ENCODE measurements at places on chromosomes 11 and 22.
A peak's percentile ranks its signal among the peaks of the same experiment; 100 is the strongest.

GRCh38 chr22:35375031-35375430 is 5.9 kb upstream of the HMOX1 start:
- DNase-seq = no peak

- no peak for DNase-seq
Measured at GRCh38 chr11:61783717-61784505, 8.5 kb downstream of the TMEM258 start.

- DNase-seq = no peak
Measured at GRCh38 chr11:83427501-83427900, 141.3 kb upstream of the CCDC90B start.

- DNase-seq = no peak
Measured at GRCh38 chr11:19073454-19074415, 13.2 kb upstream of the MRGPRX2 start.

GRCh38 chr22:23431337-23432072 is 148.6 kb downstream of the IGLL1 start:
- DNase-seq = no peak

DNA sequence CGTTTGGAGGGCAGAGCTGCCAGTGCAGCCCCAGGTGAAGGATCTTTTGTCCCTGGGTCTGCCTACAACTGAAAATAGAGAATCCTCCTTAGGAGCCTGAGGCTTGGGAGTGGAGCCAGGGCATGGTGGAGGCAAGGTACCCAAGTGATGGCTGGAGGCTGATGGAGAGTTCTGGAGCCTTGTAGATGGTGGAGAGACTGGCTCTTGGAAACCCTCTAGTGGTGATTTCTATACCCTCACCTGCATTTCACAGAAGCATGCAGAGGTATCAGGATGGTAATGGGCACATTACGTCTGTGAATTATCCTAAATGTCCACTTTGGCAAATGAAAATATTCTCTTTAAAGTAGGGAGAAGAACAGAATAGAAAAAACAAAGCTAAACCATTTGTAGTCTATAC is 44.4 kb downstream of the INSC start:
- no peak for DNase-seq

DNA sequence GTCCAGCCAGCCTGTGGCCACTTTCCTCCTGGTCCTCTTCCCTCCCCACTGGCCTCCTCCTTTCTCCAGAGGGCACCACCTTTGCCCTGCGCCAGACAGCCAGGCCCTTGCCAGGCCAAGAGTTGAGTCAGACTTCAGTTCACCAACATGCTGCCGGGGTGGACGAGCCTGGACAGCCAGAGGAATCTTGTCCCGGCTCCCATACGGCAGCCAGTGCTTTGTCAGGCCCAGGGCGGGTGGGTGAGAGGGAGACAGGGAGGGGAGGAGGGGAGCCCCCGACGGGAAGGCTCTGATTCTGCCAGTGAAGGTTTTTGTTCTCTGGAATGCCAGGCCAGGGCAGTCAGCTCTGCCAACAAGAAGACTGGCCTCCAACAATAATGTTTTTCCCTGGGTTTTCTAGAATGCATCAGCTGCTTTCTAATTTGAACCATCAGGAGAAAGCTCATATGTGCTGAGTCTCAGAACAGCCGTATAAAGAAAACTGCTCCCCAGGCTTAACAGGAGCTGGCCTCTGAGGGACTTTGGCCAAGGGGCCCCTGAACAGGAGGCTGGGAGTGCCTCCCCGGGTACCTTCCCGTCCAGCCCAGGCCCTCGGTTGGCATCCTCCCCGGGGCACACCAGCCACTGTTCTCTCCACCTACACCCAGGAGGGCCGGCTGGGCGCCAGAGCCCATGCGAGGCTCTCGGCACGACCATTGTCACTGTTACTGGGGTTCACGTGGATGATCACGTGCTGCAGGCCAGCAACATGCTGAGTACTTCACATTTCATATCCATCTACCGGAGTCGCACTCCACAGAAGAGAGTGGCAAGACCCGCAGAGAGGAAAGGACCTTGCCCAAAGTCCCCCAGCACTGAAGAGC is 28.6 kb downstream of the LIF start:
- no peak for DNase-seq

DNA sequence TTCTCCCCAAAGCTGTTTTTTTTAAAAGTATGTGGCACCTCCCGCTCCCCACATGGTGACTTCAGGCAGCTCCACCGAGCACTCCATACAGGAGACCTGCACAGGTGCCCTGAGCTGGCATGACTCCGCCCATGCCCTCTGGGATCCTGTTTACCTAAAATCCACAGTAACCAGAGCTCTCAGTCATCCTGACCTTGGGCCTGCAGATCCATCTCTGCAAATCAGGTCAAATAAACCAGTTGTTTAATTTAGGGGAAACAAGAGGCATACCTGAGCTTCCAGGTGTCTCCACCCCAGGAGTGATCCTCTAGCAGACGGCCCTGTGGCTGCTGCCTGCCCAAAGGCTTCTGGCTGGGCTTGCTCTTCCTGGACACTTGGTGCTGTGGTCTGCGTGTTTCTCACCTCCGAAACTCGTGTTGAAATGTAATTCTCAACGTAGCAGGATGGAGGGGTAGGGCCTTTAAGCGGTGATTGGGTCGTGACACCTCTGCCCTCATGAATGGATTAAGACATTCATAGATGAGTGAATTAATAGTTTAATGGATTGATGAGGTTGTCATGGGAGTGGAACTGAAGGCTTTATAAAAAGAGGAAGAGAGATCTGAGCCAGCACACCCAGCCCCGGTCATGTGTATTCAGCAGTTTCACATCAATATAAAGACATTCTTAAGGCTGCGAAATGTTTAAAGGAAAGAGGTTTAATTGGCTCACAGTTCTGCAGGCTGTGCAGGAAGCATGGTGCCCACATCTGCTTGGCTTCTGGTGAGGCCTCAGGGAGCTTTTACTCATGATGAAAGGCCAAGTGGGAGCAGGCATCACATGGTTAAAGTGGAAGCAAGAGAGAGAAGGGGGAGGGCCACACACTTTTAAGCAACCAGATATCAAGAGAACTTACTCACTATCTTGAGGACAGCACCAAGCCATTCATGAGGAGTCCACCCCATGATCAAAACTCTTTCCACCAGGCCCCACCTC is 34.1 kb downstream of the LINC01488 start:
- no peak for DNase-seq

DNA sequence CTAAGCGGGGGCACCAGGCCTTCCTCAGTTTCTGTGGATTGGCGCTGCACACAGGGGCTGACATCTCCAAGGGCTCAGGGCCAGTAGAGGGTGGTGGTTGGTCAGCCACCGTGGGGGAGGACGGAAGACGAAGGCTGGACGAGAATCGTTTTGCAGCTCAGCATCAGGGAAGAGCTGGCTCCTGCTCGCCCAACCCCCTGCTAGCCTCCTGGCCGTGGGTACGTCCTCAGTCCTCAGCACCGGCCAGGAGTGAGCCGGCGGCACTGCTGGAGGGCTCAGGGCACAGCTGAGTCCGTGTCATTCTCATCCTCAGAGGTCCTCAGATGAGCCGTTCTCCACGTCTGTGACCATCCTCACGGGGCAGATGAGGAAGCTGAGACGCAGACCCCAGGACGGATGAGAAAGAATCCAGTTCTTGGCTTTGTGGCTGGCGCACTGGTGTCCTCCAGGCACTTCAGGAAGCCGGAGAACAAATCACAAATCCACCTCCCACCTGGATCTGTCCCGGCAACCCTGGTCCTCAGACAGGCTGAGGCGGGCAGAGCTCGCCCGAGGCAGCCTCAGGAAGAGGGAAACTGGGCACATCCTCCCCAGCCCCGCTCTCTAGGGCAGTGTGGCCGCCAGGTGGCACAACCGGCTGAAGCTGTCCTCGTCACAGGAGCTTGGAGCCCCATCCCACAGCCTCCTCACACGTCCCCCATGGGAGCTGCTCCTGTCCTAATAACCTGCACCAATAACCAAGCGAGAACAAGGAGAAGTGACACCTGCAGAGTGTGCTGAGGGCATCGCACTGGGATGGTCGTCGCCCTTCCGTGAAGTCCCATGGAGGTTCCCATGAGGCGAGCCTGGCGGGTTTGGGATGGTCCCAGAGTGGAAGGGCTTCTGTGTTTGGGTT is 393.7 kb downstream of the BRD1 start:
- DNase-seq = no peak

DNA sequence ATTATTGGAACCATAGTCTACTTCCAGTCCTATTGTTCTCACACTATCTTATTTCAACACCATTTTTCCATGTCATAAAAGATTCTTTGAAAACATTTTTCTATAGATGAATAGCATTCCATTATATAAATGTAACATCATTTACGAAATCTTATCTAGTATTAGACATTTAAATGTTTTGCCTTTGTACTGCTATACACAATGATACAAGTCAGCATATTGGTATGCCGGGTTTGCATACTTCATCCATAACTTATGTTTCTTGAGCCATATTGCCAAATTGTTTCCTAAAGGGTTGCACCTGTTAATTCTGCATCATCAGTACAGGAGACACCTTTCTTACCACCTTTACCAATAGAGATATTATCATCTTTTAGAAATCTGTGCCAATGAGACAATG is 68.2 kb downstream of the SYT13 start:
- DNase-seq = no peak

GRCh38 chr11:27012234-27012921 is 18.5 kb downstream of the FIBIN start:
- no peak for DNase-seq

GRCh38 chr22:17777005-17777716 is 2.9 kb upstream of the BID start:
- DNase-seq = peak; percentile 35

DNA sequence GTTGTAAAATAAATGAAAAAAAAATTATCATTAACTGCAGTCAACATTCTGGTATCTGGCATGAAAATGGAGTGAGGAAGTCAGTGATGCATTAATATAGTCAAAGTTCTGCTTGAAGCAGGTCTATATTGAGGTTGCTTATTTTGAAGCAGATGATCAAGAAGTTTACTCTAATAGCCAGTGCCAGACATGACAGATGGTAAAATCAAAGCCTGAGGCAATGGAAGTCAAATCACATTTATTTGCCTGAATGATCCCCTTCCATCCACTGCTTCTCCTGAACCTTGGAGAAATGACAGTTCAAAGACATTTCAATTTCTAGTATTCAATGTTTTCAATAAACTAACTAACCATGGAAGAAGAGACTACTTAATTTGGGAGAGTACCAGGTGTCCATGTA is 430.0 kb downstream of the FAM181B start:
- DNase-seq = no peak

GRCh38 chr11:32962016-32962415 is 53.7 kb upstream of the DEPDC7 start:
- no peak for DNase-seq

DNA sequence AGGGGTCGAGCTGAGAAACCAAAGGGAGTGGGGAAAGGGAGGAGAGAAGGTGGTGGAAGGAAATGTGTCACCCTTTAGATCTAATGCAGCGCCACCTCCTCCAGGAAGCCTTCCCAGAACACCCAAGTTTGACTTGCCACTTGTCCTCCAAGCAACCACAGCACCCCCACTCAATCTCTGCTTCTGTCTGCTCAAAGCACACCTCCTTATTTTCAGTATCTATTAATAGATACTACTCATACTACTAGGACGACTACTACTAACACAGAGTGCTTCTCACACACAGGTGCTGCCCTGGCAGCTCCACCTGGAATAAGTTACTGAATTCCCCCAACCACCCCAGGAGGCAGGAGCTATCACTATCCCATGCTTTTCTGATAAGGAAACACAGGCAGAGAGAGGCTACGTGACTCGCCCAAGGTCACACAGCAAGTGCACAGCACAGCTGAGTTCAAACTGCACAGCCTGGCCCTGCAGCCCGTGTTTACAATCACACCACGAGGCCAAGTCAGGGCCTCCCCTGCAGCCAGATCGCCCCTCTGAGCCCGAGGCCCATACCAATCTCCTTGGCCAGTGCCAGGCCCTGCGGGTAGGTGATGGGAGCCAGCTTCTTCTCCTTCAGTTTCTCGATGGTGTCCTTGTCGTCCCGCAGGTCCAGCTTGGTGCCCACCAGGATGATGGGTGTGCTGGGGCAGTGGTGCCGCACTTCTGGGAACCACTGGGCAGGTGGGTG is 13.2 kb downstream of the RAC2 start:
- no peak for DNase-seq

DNA sequence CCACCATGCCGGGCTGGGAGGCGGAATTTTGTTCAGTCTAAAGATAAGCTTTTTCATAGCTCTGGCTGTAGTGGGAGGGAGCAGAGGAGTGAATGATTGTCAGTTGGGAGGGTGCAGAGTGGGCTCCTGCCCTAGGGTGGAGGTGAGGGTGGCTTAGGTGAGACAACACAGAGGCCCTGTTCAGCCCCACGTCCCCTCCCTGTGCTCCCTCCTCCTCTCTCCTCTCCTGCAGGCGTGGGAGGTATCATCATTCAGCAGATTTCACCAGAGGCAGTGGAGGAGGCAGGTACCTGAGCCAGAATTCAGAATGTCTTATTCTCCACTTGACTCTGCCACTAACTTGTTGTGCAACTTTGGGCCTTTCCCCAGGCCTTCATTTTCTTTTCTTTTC is 1.7 kb upstream of the THRSP start:
- DNase-seq = no peak

DNA sequence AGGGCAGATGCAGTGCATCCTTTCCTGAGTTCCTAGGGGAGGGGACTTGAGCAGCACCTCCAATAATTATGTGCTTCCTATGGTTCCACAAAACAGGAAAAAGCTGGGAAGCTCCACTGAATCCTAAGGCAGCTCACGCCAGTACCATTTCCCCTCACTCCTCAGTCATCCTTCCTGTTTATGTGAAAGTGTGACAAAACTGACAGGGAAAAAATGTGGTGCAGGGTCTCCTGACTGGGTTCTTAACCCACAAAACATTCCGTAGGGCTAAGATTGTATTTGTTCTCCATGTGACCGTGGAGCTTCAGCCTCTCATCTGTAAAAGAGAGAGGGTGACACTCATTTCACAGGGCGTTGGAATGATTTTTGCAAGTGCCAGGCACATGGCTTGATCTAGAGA is 12.2 kb upstream of the LYVE1 start:
- no peak for DNase-seq

DNA sequence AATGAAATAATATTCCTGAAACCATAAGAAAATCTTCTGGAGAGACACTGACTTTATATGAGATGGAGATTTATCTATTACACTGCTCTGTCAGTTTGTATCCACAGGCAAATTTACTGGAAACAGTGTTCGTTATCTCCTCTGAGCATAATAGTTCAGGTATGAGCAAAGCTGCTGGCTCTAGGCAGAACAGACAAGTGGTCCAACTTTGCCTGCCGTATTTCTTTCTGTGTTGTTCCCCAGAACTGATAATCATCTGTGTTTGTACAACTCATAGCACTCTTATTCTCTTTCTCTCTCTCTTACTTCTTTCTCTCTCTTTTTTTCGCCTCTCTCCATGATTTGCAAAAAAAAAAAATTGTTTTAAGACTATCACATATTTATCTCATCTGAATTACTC is 623.8 kb upstream of the CHORDC1 start:
- no peak for DNase-seq

GRCh38 chr22:48974443-48975315 is 853.0 kb downstream of the BRD1 start:
- no peak for DNase-seq

Measured in stimulated activated CD4-positive, alpha-beta T cell treated with anti-CD3 and anti-CD28 coated beads, Interleukin-12 subunit alpha, Interleukin-12 subunit beta, amount 100 ng/mL, for 24 hours (primary cell).